A673 (cell line): ENCODE measurements at places on chromosomes 1 and 21.

GRCh38 chr1:58893257-58893869, 109.5 kb upstream of the JUN start:
- no peak overlapping the region for H3K27ac ChIP-seq
- no peak overlapping the region for H3K4me3 ChIP-seq
- no peaks in the 10 kb centered on the region for H3K36me3 ChIP-seq
- H3K27me3 ChIP-seq, result no peaks in the 10 kb centered on the region
- no peaks in the 10 kb centered on the region for H3K4me1 ChIP-seq
- no peak for DNase-seq

- no peaks in the 10 kb centered on the region for H3K36me3 ChIP-seq
- no peaks in the 10 kb centered on the region for H3K4me1 ChIP-seq
These were observed 421.5 kb downstream of the RWDD3 start for GRCh38 chr1:95655321-95656020.

DNA sequence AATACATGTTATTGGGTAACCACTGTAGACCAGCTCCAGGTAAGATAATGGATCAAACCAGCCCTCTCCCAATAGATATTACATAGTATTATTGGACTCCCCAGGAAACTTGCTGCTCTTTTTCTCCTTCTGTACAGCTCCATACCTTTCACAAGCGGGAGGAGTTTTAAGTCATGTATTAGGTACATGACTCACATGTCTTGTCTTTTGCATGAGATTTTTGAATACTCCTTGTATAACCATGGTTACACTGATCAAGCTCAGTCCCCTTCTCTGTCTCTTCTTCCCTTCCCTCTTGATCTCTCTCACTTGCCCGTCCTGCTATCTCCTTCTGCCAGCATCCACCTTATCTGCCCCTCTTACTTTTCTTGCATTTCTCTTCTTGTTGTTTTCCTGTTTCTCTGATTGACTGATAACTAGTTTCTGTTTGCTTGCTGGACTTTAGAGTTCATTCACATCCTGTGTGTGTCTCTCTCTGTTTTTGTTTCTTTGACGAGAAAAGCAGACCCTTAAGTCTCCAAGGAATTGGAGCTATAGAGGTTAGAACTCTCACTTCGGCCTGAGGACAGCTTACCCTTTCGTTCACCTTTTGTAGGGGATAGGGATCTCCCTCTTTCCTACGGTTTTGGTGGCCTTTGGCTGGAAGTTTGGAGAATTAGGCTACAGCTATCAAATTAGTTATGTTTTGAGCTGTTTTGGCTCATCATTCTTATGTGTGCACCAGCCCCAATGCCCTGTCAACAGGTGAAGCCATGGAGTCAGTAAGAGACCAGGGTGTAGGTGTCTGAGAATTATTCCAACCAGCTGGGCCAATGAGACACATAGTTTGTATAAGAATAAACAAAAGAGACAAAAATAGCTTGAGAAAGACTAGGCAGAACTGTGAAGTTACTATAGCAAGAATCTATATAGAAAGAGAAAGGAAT, 49.0 kb upstream of the ASB17 start:
- H3K4me1 ChIP-seq, result no peaks in the 10 kb centered on the region
- H3K4me3 ChIP-seq, result no peak overlapping the region
- DNase-seq, result no peak
- H3K27ac ChIP-seq, result no peak overlapping the region
- no peaks in the 10 kb centered on the region for H3K27me3 ChIP-seq

- peak; percentile 73 for DNase-seq
- H3K4me3 ChIP-seq, result no peak overlapping the region
- no peaks in the 10 kb centered on the region for H3K36me3 ChIP-seq
- no peaks in the 10 kb centered on the region for H3K4me1 ChIP-seq
These were observed 22.6 kb downstream of the CASP9 start for GRCh38 chr1:15501208-15502032.

DNA sequence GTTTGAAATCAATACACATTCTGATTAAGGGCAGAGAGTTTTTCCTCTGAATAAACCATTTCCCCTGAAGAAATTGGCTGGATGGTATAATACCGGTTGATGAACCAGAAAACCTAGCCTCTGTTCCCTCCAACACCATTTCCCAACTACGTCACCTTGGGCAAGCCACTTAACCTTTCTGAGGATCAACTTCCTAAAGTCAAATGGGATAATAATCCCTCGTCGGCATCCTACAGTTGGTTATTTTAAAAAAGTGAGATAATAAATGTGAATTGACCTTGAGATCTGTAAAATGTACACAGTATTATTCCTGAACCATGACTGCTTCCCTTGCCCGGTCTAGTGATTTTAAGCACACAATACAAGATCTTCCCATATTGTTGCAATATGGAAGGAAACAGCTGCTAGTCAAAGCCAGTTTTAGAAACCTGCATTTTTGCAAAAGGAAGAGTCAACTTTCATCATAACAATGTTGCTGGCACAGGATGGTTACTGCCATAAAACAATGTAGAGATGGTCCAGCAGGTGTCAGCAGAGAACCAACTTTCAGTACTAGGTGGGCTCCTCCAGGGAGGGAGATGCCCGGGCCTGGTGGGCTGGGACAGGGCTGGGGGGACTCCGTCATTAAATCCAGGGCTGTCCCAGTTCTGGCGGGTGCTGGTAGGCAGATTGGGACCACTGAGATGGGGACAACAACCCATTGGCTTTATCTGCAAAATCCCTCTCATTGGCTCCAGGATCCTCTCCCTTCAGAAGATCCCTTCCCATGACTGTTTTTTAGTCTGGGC, 5.2 kb upstream of the HLX start:
- no peaks in the 10 kb centered on the region for H3K36me3 ChIP-seq
- DNase-seq, result peak; percentile 52
- H3K4me3 ChIP-seq, result no peak overlapping the region
- H3K27me3 ChIP-seq, result peaks cover 41% of the 10 kb centered on the region
- no peak overlapping the region for H3K27ac ChIP-seq

GRCh38 chr1:234978397-234979295, 150.0 kb downstream of the TOMM20 start:
- no peak overlapping the region for H3K4me3 ChIP-seq
- no peaks in the 10 kb centered on the region for H3K4me1 ChIP-seq
- DNase-seq, result no peak
- H3K36me3 ChIP-seq, result no peaks in the 10 kb centered on the region
- peak overlapping the region; percentile 37 for H3K27ac ChIP-seq
- H3K27me3 ChIP-seq, result no peaks in the 10 kb centered on the region

- H3K36me3 ChIP-seq, result no peaks in the 10 kb centered on the region
- no peak overlapping the region for H3K4me3 ChIP-seq
- no peak overlapping the region for H3K27ac ChIP-seq
- peaks cover 23% of the 10 kb centered on the region for H3K4me1 ChIP-seq
- no peaks in the 10 kb centered on the region for H3K27me3 ChIP-seq
These were observed 61.7 kb downstream of the CASQ2 start for GRCh38 chr1:115706587-115707425.

- H3K4me3 ChIP-seq, result no peak overlapping the region
- H3K27me3 ChIP-seq, result no peaks in the 10 kb centered on the region
- no peak for DNase-seq
- no peaks in the 10 kb centered on the region for H3K36me3 ChIP-seq
These were observed 22.4 kb downstream of the ZZZ3 start for GRCh38 chr1:77659879-77660593.

DNA sequence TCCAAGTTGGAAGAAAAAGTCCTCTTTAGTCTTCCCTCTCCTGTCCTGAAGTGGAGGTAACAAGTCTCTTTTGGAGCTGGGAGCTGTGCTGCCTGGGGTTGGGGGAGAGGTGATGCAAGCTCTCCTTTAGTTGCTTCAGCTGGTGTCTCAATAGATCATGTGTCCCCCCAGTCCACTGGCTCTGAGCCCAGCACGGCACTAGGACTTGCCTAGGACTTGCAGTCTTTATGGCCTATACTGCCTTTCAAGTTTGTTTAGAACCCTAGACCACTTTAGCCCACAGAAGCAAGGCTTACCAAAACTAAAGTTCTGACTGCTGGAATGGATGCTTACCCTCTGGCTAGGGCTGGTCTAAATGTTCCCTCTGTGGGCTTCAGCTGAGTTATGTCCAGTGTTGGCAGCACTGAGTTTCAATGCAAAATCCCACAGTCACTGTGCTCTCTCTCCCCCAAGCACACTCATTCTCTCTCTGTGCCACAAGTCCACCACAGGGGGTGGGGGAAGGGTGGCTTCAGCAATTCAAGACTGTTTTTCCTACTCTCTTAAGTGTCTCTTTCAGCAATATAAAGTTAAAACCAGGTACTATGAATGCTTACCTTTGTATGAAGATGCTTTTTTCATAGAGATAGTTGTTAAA, 185.0 kb downstream of the DNAH14 start:
- H3K4me3 ChIP-seq, result no peak overlapping the region
- H3K27me3 ChIP-seq, result no peaks in the 10 kb centered on the region
- H3K4me1 ChIP-seq, result no peaks in the 10 kb centered on the region

GRCh38 chr1:45297666-45298356, 28.9 kb upstream of the HPDL start:
- H3K4me3 ChIP-seq, result no peak overlapping the region
- no peaks in the 10 kb centered on the region for H3K27me3 ChIP-seq
- no peak overlapping the region for H3K27ac ChIP-seq
- no peaks in the 10 kb centered on the region for H3K36me3 ChIP-seq

DNA sequence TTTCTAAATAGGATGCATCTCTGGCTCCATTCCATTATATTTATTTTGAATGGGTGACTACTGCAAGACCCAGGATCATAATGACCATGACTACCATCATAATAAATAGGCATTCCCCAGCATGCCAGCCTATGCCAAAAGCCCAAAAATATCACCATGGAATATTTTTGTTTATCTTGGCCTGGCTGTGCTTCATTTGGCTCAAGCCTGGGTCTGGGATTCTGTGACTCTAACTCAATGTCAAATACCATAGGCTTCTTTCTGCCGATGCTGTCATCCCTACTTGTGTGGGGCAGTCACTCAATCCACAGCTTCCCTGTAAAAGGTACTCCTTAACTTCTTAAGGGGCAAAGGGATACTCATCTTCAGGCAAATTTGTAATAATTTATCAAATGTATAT, 66.6 kb downstream of the DIRAS3 start:
- no peak for DNase-seq
- H3K4me3 ChIP-seq, result no peak overlapping the region
- no peaks in the 10 kb centered on the region for H3K27me3 ChIP-seq
- H3K4me1 ChIP-seq, result no peaks in the 10 kb centered on the region

GRCh38 chr21:21268061-21268471, 269.9 kb downstream of the NCAM2 start:
- H3K27ac ChIP-seq, result no peak overlapping the region
- H3K4me3 ChIP-seq, result no peak overlapping the region
- no peak for DNase-seq
- no peaks in the 10 kb centered on the region for H3K36me3 ChIP-seq

DNA sequence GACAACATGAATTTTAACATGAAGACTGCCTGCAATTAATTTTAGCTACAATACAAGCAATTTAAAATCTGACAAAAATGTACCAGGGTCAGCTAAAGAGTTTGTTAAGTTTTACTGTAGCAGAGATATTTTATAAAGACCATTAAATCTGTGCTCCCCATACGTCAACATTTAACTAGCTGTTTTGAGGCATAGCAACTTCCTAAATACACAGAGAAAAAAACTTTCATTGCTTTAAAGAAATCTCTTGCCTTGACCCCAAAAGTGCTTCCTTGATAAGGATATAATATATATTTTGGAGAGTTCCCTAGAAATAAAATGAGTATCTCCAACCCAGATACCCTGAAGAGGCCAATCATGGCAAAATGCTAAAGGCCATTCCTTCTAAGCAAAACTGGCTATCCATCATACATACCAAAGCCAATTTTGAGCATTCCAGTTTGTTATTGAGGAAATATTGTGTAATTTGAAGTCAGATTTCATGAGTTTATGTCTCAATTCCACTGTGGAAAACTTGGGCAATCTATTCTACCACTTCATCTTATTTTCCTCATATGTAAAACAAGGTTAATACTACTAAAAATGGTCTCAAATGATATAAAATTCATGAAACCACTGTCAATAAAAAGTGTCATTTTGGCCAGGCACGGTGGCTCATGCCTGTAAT, 19.1 kb downstream of the ASPM start:
- H3K27ac ChIP-seq, result no peak overlapping the region
- H3K4me1 ChIP-seq, result no peaks in the 10 kb centered on the region
- peaks cover 96% of the 10 kb centered on the region for H3K36me3 ChIP-seq
- no peak for DNase-seq
- H3K27me3 ChIP-seq, result no peaks in the 10 kb centered on the region

DNA sequence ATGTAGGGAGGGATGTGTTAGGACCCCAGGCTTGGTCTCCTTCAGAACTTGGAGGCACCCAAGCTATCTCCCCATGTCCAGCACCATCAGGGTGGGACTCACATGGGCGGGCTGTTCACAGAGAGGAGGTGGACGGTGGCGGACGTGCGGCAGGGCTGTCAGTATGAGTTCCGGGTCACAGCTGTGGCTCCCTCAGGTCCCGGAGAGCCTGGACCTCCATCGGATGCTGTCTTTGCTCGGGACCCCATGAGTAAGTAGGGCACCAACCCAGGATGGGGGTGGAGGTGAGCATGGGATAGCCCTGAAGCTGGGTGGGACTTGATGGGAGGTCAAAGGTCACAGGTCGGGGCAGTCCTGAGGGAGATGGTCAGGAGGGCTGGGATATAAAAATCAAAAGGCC, 27.8 kb downstream of the IGFN1 start:
- no peaks in the 10 kb centered on the region for H3K4me1 ChIP-seq
- no peak overlapping the region for H3K27ac ChIP-seq
- no peak for DNase-seq
- no peaks in the 10 kb centered on the region for H3K36me3 ChIP-seq
- H3K27me3 ChIP-seq, result no peaks in the 10 kb centered on the region
- no peak overlapping the region for H3K4me3 ChIP-seq

DNA sequence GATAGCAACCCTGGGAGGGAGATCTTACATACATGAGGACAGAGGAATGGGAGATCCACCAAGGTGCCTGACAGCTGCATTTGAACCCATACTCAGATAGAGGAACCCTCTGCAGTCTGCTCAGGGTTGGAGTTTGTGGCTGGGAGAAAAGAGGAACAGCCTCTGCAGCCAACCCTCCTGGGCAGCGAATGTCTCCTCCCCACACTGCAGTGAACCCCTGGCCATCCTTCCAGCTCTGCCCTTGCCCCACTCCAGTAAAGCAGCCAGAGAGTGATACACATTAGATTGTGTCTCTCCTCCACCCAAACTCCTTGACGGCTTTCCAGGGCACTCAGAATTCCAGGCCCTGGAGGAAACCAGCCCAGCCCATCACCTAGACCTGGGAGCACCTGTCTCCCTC, 137.7 kb downstream of the RUNX1 start:
- peaks cover 53% of the 10 kb centered on the region for H3K27me3 ChIP-seq
- no peak overlapping the region for H3K4me3 ChIP-seq
- no peaks in the 10 kb centered on the region for H3K36me3 ChIP-seq
- no peak overlapping the region for H3K27ac ChIP-seq
- H3K4me1 ChIP-seq, result no peaks in the 10 kb centered on the region

DNA sequence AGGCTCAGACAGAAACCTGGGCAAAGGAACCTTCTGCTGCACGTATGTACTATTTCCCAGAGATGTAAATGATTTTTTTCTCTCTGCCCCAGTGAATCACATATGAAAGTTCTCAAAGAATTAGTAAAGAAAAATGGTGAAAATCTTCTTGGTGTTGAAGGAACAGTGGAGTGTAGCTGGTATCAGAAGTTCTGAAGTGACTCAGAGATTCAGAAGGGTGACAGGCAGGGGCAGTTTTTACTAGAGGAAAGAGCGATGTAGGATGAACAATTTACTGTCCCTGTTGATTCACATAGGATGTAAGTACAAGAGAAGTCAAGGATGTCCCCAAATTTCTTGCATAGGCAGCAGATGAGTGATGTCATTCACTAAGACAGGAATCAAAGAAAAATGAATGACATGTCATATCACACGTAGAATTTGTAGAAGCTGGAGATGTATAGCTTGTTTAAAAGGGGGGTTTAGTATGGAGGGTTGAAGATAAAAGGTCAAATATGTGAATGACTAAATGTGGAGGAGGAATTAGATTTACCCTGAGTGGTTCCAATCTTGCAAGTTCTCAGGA, 26.4 kb downstream of the WLS start:
- no peak overlapping the region for H3K4me3 ChIP-seq
- no peaks in the 10 kb centered on the region for H3K36me3 ChIP-seq
- no peak for DNase-seq
- H3K4me1 ChIP-seq, result peaks cover 37% of the 10 kb centered on the region
- no peaks in the 10 kb centered on the region for H3K27me3 ChIP-seq
- H3K27ac ChIP-seq, result no peak overlapping the region
